RPMI7951 (cell line): ENCODE measurements at places on chromosomes 16 and 17. TPM values are rescaled to one million over a fixed set of nuclear protein-coding genes. Genes with fewer than 3 reads are reported as not detected.

GRCh38 chr17:34530918-34531317 is 48.5 kb upstream of the TMEM132E start:
- DNase-seq, result no peak

- no peak for DNase-seq
Measured at GRCh38 chr17:622356-622755, 92.3 kb downstream of the VPS53 start.

DNA sequence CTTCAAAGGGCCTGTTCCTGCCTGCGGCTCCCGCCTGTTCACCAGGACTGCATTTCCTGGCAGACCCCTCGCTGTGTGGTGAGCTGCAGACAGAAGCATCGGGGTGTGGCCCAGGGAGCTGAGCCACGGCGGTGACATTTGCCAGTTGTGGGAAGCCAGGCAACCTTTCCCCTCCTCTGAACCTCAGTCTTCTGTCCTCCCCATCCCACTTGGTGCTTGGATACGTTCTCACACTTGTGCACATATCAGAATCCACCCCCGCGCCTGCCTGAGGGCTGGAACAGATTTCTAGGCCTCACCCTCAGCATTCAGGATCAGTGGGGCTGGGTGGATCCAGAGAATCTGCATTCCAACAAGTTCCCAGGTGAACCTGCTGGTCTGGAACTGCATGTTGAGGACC is 63.5 kb downstream of the CRISPLD2 start:
- DNase-seq, result no peak

- no peak for DNase-seq
Measured at GRCh38 chr17:45289301-45290268, 27.2 kb downstream of the MAP3K14 start.

RASD1 gene
- total RNA-seq, result not detected in 2 replicates

MPP3 gene
- 4.9 and 6.1 TPM in 2 replicates for total RNA-seq

RAMP2 gene
- 1.4 and 2.4 TPM in 2 replicates for total RNA-seq
